ENCODE measurements at places on chromosomes 7 and 10.

DNA sequence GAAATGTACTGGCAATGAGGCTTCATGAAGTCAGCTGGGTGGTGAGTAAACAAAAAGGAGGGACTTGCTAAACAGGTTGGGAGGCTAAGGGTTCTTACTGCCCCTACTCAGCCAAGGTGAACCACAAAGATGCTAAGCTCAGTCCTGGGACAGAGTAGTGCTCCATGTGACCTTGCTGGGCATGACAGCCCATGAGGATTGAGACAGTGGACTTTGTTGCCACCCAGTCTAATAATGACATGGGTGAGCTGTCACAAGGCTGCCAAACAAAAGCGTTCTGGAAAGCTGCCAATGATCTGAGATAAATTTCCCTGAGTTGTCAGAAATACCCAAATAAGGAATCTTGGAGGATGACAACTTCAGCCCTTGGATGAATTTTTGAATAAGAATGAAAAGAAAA, 75.2 kb downstream of the CLEC2L start:
- DNase-seq, result no peak

DNA sequence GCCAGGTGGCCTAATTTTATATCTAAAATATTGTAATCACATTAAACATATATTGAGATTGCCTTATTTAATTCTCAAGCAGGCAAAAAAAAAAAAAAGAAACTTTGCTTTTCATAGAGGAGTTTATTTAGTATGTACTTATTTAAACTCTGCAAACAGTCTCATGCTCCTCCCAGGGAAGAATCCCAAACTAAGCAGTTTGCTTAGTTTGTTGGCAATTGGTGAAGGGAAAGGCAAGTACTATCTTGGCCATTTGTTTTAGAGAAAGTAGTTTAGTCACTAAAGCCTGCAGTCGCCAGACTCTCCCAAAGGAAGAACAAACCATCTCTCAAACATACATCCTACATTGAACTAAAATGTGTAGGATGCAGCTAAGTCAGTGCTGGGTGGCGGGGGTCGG, 226.8 kb downstream of the CDC14C start:
- DNase-seq, result no peak

DNA sequence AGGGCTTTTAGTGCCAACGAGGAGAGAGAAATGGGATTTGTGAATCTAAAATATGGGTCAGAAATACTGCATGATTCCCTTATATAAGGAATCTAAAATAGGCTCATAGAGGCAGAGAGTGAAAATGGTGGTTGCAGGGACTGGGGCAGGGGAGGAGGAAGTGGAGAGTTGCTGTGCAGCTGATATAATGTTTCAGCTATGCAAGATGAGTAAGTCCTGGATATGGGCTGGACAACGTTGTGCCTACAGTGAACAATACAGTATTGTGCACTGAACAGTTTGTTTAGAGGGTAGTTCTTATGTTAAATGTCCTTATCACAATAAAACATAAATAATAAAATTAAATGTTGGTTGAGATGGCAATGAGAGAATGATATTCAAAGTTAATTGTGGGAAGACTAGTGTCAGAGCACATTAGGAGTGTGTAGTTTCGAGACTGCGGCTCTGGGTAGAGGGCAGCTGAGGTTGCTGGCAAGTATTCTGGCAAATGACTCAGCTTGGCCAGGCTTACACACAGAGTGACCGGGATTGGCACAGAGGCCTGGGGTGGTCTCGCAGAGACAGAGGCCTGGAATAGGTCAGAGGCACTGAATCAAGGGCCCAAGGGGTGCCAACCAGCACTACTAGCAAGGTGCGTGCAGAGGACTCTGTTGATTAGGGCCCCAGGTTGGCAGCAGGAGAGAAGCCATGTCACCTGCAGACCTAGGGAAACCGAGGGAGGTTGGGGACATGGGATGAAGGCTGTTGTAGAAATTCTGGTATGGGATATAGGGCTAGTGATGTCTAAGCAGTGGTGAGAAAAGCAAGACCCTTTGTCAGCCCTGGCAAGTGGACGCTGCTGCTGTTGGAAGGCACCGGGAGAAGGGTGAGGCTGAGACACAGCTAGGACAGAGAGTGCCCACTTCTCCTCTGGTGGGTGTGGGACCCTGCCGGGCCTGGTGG, 2.8 kb upstream of the DEPP1 start:
- DNase-seq, result no peak

DNA sequence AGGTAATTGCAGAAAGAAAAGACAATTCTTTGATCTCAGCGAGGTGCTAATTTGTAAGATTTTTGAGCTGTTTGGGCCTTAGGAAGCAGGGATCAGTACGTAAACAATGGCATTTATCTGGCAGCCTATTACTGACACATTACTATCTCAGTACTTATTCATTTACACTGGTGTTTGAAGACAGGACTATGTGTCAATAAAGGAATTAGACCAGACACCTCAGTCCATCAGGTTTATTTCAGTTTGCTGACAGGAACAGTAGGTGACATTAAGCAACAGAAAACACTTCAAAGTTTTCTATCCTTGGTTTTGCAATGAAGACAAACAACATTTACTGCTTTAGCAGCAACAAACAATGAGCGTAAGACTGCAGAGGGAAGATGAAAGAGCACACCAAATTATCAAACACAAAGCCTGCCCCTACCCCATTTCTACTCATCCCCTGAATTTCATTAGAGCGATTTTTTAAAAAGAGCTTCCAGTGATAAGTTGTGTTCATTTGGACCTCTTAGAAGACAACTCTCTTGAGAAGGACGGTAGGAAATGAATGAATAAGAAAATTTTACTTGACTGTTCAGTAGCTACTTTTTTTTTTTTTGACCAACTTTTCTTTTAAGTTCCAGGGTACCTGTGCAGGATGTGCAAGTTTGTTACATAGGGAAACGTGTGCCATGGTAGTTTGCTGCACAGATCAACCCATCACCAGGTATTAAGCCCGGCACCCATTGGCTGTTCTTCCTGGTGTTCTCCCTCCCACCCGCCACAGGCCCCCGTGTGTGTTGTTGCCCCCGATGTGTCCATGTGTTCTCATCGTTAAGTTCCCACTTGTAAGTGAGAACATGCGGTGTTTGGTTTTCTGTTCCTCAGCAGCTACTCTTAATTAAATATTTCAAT, 138.8 kb downstream of the DKK1 start:
- no peak for DNase-seq

DNA sequence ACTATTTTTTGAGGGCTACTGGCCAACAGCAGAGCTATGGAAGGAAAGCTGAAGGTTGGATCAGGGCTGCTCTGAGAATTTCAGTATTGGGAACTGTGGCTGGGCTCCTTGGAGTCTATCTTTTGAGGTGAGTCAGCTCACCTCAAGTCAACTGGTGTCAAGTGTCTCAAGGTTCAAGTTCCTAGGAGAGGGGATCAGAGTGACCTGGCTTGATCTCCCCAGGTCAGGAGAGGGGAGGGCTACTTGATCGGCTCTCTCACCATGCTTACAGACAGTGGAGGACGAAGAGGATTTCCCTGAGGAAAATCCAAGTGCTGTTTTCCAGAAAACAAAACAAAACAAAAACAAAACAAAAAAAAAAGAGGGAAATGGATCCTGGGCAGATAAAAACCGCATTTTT, 132.8 kb downstream of the CACNB2 start:
- no peak for DNase-seq

GRCh38 chr10:125333769-125334168, 173.4 kb upstream of the CTBP2 start:
- no peak for DNase-seq

DNA sequence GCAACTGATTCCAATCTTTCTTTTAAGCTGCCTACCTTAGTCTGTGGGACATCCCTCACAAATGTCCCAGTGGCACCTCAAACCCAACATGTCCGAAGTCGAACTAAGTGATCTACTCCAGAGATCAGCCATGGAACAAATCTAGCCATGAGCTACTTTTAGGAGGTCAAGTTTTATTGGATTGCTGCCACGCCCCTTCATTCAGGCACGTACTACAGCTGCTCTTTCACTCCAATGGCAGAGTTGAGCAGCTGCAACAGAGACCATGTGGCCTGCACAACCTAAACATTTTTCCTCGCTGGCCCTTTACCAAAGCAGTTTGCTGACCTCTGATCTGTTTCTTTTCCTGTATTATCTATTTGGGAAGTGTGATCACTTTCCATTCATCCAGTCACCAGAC, 192.4 kb upstream of the CDCA7L start:
- no peak for DNase-seq

DNA sequence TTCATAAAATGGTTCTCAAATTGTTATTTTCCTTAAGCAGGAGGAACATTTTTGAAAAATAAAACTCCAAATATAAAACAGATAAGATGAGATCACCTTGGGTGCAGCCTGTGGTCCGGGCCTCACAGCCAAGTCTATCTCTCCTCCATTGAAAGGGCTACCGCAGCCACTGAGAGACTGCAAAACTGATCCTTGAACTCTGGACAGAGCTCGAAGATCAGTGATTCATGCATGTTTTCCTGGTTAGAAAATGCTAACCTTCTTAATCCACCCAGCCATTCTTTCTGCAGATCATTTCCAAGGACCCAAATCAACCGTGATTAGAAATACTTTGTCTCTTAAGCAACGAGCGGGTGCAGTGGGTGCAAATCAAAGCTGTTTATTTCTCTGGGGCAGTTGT, 378.8 kb downstream of the PLXDC2 start:
- DNase-seq, result no peak

DNA sequence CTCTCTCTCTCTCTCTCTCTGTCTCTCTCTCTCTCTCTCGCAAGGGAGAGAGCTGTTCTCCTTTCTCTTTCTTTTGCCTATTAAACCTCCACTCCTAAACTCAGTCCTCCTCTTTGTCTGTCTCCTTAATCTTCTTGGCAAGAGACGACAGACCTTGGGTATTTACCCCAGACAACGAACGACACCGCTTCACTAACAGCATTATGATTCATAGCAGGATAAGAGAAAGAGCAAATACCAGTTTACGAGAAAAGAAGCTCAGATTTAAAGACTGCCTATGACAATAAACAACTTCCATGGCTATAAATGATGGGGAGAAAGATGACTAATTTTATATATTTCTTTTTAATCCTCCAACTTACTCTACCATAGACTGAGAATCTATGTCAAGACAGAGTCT, 1396.5 kb upstream of the CELF2 start:
- DNase-seq, result no peak

DNA sequence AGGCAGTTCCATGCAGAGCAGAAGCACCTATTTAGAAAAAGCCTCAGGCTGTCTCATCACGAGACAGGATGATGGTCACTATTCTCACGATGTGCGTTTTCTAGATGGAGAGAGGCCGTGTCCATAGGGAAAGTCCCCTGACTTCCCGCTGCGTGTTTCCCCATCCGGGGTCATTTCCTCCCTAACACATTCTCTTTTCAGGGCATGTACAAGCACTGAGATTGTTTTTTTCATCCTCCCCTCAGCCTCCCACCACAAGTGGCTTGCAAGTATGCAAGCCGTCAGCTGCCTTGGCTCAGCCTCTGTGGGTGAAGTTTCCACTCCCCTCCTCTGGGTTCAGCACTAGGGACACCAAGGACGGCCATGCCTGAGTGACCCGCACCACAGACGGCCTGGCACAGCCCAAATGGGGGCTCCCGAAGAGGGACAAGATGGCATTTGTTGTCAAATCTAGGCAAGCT, 2.7 kb upstream of the CALML5 start:
- no peak for DNase-seq

DNA sequence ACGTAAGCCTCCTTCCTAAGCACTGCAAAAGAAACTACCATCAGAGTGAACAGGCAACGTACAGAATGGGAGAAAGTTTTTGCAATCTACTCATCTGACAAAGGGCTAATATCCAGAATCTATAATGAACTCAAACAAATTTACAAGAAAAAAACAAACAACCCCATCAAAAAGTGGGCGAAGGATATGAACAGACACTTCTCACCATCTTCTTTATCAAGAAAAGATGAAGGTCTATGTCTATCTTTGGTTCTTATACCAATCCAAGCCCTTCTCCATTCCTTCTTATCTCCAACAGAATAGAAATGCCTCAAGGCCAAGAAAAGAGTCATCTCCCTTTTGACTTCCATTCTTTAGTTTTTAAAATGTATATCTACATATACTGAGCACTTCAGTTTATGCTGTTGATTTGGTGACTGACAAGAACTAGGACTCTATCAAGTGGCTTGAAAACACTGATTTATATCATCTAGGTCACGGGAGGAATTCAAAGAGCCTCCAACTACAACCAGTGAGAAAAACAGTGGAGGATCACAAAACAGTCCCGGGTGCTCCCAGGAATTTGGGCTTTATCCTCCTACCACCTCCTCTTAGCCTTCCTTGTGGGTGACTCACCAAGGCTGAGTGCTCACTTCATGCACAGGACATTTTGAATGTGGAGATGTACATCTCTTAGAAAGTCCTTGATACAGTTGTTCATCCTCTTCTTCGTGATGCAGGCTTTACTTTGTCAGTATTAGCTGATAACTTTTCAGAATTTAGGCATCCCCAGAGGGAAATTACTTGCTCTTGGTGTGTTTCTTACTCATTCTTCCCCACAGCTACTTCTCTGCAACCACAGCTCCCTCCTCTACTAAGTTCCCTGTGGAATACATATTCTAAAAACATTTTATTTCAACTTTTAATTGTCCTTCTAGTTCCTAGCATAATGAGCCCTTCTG, 15.4 kb downstream of the TAS2R41 start:
- no peak for DNase-seq

- no peak for DNase-seq
Observed at GRCh38 chr7:78081888-78082287, 283.3 kb downstream of the PHTF2 start.

DNA sequence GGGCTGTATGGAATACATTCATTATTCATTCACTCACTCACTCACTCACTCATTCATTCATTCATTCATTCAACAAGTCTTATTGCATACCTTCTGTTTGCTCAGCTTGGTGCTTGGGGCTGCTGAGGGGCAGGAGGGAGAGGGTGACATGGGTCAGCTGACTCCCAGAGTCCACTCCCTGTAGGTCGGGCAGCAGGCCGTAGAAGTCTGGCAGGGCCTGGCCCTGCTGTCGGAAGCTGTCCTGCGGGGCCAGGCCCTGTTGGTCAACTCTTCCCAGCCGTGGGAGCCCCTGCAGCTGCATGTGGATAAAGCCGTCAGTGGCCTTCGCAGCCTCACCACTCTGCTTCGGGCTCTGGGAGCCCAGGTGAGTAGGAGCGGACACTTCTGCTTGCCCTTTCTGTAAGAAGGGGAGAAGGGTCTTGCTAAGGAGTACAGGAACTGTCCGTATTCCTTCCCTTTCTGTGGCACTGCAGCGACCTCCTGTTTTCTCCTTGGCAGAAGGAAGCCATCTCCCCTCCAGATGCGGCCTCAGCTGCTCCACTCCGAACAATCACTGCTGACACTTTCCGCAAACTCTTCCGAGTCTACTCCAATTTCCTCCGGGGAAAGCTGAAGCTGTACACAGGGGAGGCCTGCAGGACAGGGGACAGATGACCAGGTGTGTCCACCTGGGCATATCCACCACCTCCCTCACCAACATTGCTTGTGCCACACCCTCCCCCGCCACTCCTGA, 2.4 kb downstream of the EPO start:
- no peak for DNase-seq

- DNase-seq, result no peak
Observed at GRCh38 chr7:78770422-78771410, 682.8 kb downstream of the MAGI2 start.

GRCh38 chr7:117273814-117274225, 49.0 kb downstream of the WNT2 start:
- no peak for DNase-seq

Measured in activated CD4-positive, alpha-beta T cell treated with anti-CD3 and anti-CD28 coated beads for 24 hours (primary cell).